ENCODE measurements at places on chromosomes 3 and 15. TPM values are rescaled to one million over a fixed set of nuclear protein-coding genes. Genes with fewer than 3 reads are reported as not detected.

- DNase-seq = no peak
Observed at GRCh38 chr15:44084171-44084570, 110.9 kb downstream of the FRMD5 start.

DNA sequence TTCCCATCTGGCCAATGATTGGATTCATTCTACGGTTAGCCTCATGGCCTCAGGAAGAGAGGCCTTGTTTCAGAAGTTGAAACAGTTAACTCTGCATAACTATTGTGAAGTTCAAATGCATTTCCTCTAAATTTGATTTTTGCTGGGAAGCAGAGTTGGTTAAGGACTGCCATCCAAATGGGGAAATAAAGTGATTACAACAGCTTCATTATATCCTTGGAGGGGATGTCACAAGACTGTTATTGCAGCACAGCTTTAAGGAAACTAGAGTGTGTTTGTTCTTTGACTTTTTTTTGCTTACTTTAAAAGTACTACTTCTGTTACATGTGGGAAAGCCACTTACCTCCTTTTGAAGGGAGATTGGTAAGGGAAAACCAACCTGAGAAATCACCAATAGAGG, 164.8 kb downstream of the AKAP13 start:
- peak; percentile 18 for DNase-seq

SORD gene
- 12.0 TPM for polyA plus RNA-seq

DNA sequence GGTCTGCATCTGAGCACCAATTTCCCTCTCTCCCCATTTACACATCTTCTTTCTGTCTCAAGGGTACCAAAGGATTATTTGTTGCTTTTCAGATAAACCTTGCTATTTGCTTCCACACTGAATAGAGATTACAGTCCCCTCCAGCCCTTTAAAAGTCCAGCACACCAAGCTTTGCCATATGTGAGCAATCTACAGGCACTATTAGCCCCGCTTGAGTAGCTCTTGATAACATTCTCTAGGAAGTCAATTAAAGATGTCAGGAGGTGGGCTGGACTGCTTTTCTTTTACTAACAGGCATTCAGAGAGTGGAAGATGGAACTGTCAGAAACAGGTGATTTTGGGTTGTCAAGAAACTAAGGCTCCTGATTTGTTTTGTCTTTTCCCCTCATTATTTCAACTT, 417.0 kb downstream of the ROBO2 start:
- DNase-seq = no peak

DNA sequence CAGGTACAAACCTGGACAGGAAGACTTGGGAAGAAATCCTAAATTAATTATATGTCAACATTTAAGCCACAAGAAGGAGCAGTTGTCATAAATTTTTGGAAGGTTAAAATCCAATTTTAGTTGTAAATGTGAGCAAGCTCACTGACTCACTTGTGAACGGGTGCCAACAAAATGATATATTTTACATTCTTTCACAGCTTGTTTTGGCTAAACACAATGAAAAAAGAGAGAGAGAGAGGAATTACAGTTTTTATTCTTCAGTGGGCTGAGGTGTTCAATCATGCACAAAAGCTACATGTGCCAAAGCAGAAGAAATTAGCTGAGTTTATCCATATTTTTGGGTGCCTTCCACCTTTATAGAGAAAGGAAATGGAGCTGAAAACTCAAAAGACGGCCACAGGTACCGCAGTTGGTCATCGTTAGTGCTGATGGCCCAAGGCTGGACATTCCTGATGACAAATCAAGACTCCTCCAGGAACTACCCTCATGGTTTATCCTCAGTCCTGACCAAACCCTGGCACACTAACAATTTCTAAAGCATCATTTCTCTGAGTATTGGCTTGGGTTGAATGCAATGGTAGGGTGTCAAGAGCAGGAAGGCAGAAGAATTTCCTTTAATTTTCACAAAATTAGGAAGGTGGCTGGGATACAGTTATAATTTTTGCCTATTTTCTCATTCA, 37.6 kb upstream of the WNT5A start:
- DNase-seq = peak; percentile 83
